Stimulated activated CD4-positive, alpha-beta T cell treated with anti-CD3 and anti-CD28 coated beads, Interleukin-1b, Interleukin-23, amount 100 ng/mL, for 1 hour (primary cell): ENCODE measurements at places on chromosomes 2 and 18.

- DNase-seq: no peak
Observed at GRCh38 chr2:124832521-124832920, 807.4 kb downstream of the CNTNAP5 start.

DNA sequence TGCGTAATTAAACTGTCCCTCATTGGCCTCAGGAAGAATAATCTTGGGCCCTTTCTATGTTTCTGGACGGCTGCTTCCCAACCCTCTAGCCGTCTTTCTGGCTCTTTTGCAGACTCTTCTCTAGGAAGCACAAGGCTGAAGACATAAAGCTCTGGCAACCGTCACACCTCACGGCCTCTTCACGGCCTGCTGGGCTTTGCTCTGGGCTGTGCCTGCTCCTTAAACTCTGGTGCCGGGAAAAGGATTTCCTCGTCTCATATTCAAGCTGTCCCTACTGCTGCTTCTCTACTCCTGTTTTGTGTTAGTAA is 36.0 kb upstream of the WIPF1 start:
- DNase-seq: no peak

DNA sequence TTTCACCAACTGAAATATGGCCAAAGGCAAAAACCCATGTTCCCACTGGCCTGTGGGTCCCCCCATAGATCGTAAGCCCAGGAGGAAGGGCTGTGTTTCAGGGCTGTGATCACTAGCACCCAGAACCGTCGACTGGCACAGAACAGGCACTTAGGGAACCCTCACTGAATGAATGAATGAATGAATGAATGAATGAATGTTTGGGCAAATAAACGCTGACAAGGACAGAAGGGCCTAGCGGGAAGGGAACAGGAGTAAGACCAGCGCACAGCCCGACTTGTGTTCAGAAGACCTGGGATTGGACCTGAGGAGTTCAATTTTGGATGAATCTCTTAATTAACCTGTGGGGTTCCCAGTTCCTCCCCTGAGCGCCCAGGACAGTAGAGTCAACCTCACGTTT is 76.2 kb downstream of the TPO start:
- no peak for DNase-seq

GRCh38 chr18:31773774-31774476 is 13.2 kb upstream of the SLC25A52 start:
- DNase-seq: no peak

DNA sequence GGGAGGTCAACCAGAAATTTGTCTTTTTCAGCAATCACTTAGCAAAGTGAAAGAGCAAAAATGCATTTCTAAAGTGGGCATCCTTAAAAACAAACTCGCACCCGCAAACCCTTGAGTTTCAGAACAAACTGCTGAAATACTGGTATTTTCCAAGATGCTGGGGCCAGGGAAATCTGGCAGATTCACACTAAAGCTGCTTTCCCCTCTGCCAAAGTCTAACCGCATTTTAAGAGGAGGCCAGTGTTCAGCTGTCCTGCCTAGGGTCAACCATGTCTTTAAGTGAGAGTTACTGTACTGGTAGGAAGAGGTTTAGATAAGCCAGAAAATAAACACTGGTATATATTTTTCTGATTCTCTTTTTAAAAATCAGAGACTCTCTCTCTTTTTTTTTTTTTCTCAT is 55.9 kb downstream of the ACVR1 start:
- no peak for DNase-seq

DNA sequence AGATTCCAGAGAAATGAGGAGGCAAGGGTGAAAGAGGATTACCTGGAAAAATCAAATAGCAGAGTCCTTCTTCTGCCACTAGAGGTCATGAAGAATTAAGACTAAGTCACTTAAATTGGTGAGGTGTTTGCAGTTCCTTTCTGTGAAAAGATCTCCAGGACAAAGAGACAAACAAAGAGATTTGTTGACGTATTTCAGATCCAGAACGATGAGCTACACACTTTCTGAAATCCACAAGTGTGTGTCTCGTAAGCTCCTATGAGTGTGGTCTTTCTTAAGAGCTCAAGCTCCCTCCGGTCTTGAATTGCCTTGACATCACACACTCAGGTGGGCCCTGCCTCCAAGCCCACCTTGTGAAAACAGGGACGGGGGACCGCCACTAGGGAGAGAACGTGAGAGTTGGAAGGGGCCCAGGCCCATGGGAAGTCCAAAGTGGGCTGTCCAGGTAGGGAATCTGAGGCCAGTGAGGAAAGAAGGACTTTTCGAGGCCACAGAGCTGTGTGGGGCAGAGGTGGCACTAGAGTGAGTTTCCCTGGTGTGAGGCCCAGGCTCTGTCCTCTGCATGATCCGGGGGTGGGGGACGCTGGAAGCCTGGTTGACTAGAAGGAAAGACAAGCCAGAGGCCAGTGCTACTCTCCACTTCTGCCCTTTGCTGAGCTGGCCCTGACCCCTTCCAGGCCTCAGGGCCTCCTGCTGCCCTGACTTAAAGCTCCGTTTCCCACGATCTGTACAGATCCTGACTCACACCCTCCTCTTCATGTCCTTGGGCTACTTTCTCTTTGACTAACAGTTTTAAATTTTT is 168.1 kb upstream of the NCK2 start:
- no peak for DNase-seq

DNA sequence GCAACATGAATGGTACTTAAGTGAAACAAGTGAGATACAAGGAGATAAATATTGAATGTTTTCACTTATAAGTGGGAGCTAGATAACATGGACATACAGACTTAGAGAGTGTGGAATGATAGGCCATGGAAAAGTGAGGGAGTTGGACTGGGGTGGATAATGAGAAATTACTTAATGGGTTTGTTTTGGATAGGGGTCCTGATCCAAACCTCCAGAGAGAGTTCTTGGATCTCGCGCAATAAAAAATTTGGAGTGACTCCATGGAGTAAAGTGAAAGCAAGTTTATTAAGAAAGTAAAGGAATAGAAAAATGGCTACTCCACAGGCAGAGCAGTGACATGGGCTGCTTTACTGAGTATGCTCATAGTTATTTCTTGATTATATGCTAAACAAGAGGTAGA is 508.9 kb downstream of the CNTNAP5 start:
- no peak for DNase-seq

DNA sequence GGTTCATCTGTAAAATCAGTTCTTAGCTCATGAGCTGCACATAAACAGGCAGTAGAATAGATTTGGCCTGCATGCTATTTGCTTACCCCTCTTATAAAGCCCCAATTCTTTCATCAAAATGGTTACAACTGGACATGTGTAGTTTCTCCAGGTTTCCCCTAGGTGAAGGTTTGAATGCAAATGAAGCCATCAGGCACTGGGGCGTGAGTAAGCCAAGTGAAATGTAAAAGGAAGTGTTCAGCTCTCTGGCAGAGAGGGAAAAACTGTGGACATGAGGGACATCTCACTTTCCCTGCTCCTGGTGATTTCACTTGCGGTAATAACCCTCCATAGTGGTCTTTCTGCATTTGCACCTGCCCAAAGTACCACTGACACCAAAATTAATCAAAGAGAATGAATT is 1402.3 kb upstream of the LRRTM1 start:
- DNase-seq: no peak

DNA sequence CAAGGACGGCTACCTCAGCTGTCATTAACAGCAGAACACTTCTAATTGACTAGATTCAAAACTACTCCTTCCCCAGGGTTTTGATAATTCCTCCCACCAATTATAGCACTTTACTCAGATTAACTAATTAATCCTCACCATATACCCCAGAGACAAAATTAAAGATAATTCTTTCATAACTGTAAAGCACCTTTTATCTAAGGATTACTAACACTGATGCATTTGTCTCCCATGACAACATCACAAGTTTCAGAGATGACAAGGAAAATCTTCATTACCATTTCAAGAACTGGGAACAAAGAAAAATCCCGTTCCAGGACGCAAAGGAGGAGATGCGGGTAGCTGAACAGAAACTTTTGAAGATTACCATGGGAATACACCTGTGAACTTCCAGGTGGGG is 129.4 kb upstream of the ITGA6 start:
- DNase-seq: no peak

DNA sequence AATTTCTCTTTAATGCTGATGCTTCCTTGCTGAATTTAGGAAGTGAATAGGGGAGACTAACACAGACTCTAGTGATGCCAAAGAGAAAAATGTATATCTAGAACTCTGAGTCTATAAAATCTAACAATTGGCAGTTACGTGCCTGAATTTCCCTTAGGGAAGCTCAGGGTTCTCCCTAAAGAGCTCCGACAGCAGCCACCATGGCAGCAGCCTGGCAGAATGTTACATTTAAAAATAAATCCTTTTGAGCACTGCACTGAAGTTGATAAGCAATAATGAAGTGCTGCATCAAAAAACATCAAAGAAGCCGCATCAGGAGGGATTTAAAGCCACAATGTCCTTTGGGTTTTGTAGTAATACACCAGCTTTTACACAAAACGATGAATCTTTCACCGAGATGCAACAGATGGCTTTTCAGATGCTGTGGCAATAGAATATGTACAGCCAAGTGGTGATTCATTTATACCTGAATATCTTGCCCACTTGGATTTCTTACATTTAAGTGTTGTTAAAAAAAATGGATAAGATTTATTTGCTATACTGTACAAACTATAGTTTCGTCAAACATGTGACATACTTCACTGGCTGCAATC is 291.2 kb upstream of the SESTD1 start:
- no peak for DNase-seq

- DNase-seq: no peak
Observed at GRCh38 chr2:464562-465309, 176.8 kb upstream of the ALKAL2 start.

GRCh38 chr2:177225965-177226360 is 13.4 kb downstream of the HNRNPA3 start:
- DNase-seq: no peak

GRCh38 chr2:11743846-11744553 is 2.4 kb upstream of the LPIN1 start:
- DNase-seq: no peak
